ENCODE measurements at places on chromosomes 11 and 22.
A peak's percentile ranks its signal among the peaks of the same experiment; 100 is the strongest.

GRCh38 chr22:44181033-44181911 is 547 bp downstream of the PARVG start:
- H3K4me3 ChIP-seq: no peak overlapping the region
- no peaks in the 10 kb centered on the region for H3K4me1 ChIP-seq
- H3K27ac ChIP-seq: no peak overlapping the region

DNA sequence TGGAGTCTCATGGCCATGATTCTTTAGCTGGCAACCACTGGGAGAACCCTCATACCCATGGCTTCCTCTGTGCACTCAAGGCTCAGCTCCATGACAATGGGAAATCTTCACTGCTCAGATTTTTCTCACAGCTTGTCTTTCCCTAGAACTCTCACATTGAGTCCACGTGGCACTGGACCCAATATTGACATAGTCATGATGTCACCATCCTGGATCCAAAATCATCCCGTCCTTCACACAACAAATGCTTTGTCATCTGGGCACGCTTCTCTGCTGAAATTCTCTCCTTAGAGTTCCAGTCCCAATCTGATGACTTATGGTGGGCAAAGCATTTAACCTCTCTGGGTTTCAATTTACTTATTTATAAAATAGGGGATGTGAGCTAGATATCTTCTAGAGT is 37.7 kb upstream of the CD44 start:
- no peaks in the 10 kb centered on the region for H3K27me3 ChIP-seq
- H3K36me3 ChIP-seq: no peaks in the 10 kb centered on the region
- H3K4me3 ChIP-seq: no peak overlapping the region
- DNase-seq: no peak
- H3K4me1 ChIP-seq: peaks cover 14% of the 10 kb centered on the region

GRCh38 chr22:39989633-39990032 is 5.1 kb upstream of the FAM83F start:
- peaks cover 4% of the 10 kb centered on the region for H3K27me3 ChIP-seq
- H3K27ac ChIP-seq: no peak overlapping the region
- no peak overlapping the region for H3K4me3 ChIP-seq
- H3K4me1 ChIP-seq: peaks cover 28% of the 10 kb centered on the region
- no peak for DNase-seq
- no peaks in the 10 kb centered on the region for H3K36me3 ChIP-seq

- no peak overlapping the region for H3K4me3 ChIP-seq
- no peak for DNase-seq
Observed at GRCh38 chr11:110147962-110148709, 54.9 kb downstream of the ZC3H12C start.

GRCh38 chr22:17831501-17832251 is 57.4 kb upstream of the BID start:
- H3K27ac ChIP-seq: no peak overlapping the region
- H3K4me1 ChIP-seq: peaks cover 13% of the 10 kb centered on the region
- H3K4me3 ChIP-seq: no peak overlapping the region
- peaks cover 36% of the 10 kb centered on the region for H3K36me3 ChIP-seq
- H3K27me3 ChIP-seq: no peaks in the 10 kb centered on the region
- DNase-seq: no peak

DNA sequence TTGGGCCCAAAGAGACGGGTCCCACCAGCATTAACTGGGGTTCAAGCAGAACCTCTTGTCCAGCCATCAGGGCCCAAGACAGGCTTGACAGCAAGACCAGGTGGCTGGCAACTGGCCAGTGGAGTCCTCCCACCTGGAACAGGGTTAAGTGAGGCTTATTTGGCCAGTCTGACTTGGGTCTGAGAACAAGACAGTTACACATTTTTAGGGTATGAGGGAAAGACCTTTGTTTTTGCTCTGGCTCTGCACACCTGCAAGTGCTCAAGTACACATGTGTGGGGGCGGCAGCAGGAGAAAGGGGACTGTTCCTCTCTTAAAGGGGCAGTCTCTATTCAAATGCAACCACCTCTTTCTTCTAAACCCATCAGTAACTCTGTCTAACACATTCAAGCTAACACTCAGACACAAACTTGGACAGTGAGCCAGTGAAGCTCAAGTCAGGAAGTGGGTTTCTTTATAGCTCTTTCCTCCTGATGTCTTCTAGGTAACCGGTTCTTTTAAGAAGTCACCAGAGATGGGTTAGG is 116.2 kb downstream of the ETS1 start:
- H3K36me3 ChIP-seq: peaks cover 17% of the 10 kb centered on the region
- no peak overlapping the region for H3K27ac ChIP-seq
- H3K4me3 ChIP-seq: no peak overlapping the region
- H3K27me3 ChIP-seq: no peaks in the 10 kb centered on the region

DNA sequence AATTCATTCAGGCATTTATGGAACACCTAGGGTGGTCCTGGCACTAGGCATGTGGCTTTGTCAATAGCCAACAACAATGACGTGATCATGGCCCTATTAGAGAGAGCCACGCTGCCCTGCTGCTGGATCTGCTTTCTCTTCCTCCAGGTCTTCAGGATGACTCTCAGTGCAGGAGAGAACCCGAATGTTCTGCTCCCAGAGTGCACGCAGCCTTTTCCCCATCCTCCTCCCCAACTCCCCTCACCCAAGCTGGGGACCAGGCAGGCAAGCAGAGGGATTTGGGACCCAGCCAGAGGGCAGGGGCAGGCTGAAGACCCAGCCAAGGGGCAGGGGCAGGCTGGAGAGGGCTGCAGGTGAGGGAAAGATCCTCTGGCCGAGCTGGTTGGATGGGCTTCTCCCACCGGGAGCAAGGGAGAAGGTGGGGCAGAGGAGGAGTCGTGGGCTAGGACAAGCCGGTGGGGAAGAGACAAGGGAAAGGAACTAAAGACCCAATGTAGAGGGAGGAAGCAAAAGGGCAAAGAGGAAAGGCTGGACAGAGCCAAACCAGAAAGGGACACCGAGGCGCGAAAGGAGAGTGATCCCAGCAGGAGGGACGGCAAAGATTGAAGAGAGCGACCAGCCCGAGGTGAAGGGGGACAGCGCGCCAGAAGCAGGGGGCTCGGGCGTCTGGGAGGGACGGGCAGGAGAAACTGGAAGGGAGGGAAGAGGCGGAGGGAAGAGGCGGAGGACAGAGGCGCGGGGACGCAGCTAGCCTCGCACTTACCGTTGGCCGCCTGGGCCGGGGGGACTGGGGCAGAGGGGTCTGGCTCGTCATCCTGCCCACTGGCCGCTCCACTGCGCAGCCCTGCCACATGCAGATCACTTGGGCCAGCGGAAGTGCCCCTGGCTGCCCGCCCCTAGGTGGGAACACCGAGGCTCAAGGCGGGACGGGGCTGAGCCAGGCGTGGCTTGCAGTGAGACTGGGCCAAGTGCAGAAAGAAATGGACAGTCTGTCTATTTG is at the start of gene KCTD14:
Gene KCTD14 (minus strand): TSS at position 880 of the 1,000 bp plus-strand sequence. CDS start 27 bp downstream, at position 853.
- H3K4me1 ChIP-seq: peaks cover 15% of the 10 kb centered on the region
- H3K4me3 ChIP-seq: peak within 1 kb of the TSS; percentile 41
- no peaks in the 10 kb centered on the region for H3K36me3 ChIP-seq
- H3K27ac ChIP-seq: peak within 1 kb of the TSS; percentile 28
- no peaks in the 10 kb centered on the region for H3K27me3 ChIP-seq

Data from keratinocyte (primary cell).